ENCODE measurements at places on chromosomes 2 and 18.

DNA sequence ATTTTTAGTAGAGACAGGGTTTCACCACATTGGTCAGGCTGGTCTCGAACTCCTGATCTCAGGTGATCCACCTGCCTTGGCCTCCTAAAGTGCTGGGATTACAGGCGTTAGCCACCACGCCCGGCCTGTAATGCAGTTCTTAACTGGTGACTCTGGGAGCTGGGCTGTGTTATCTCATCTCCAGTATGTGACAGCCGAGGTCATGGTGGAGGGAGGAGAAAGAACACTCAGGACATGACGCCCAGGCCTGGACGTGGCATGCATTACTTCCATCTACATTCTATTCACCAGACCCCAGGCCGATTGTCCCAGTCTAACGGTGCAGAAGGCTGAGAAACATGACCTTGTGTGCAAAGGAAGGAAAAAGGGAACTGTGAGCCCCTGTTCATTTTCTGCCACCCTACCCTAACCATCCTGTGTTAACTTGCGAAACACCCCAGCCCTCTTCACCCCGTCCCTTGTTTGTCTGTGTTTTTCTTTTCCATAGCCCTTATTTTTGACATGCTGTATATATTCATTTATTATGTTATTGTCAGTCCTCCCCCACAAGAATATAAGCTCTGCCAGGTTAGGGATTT is 88.1 kb upstream of the ASAP2 start:
- DNase-seq = no peak

DNA sequence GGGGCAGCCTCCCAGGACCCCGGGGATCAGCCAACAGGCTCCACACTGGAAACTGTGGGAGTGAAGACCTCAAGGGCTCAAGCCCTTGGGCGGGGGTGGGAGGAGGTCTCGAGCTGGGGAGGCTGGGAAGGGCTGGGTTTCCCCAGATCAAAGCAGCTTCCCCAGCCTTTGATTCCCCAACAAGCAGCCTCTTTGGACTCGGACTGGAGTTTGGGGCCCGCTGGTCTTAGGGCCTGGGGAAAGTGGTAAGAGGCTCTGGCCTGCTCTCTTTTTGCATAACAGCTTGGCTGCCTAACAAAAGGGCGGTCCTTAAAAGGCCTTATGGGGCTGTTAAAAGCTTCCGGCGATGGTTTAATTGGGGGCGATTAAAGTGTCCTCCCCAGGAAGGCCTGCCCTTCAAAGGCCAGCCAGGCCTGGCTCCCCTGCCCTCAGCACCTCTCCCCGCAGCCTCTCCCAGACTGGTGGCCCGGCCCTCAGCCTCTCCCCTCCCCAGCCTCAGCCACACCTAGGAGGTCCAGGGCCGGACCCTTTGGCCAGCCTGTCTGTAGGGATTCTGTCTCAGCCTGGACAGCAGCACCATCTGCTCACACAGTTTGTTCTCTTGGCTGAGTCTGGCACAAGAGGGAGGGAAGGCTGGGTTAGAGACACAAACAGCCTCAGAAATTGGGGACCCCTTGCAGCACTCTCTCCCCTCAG is 39.6 kb downstream of the ZFP36L2 start:
- DNase-seq = no peak

DNA sequence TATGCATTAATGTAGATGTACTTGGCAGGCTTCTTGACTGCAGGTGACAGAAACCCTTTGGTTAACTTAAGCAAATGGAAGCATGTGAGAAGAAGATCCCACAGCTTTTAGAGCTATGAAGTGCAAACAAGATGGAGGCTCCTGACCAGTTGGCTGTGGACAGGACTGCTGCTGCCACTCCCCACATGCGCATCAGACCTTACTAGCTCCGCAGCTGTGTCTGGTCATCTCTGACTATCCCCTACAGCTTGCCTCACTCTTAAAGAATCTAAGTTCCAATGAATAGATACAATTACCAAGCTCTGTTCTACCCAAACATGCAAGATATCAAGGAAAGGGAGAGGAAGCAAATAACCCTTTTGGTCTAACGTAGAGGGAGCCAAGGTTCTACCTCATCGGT is 587.6 kb downstream of the DSC3 start:
- no peak for DNase-seq

GRCh38 chr2:219595256-219595655 is 2.4 kb upstream of the STK11IP start:
- DNase-seq = no peak

DNA sequence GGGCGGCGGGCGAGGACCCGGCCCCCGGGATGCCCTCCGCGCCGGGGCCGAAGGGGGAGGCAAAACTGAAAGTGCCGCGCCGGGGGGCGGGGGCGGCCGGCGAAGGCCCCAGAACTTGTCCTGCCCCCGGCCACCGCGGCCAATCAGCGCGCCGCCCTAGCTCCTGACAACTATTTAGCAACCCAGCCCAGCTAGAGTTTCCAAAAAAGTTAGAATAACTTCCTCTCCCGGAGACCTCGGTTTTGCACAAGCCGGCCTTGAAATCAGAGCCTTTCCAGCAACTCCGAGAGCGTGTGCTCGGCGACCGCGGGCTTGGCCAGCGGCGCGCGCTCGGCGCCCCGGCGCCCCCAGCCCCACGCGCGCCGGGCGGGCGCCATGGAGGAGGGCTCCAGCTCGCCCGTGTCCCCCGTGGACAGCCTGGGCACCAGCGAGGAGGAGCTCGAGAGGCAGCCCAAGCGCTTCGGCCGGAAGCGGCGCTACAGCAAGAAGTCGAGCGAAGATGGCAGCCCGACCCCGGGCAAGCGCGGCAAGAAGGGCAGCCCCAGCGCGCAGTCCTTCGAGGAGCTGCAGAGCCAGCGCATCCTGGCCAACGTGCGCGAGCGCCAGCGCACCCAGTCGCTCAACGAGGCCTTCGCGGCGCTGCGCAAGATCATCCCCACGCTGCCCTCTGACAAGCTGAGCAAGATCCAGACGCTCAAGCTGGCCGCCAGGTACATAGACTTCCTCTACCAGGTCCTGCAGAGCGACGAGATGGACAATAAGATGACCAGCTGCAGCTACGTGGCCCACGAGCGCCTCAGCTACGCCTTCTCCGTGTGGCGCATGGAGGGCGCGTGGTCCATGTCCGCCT is at the start of gene TWIST2:
Gene TWIST2 (plus strand): TSS at position 245 of the 850 bp plus-strand sequence. CDS start 131 bp downstream, at position 376.
- no peak for DNase-seq

DNA sequence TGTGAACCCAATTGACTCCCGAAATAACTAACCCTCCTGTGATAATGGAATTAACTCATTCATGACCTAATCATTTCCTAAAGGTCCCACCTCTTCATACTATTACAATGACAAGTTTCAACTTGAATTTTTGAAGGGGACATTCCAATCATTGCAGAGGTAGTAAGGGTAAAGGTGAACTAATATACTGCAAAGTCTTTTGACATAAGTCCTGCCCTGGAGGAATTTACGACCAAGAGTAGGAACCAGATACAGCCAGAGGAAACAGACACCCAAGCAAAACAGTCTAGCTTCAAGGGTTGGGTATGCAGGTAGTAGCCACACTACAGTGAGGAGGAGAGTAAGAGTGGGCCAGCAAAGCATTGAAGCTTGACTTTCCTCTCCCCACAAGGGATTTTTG is 1.2 kb upstream of the SRBD1 start:
- no peak for DNase-seq

GRCh38 chr18:58386780-58387179 is 242.1 kb downstream of the ALPK2 start:
- no peak for DNase-seq
